ENCODE measurements at places on chromosomes 16 and 17.

GRCh38 chr17:8825802-8826201 lies 26.6 kb upstream of the MFSD6L start:
- DNase-seq: no peak

DNA sequence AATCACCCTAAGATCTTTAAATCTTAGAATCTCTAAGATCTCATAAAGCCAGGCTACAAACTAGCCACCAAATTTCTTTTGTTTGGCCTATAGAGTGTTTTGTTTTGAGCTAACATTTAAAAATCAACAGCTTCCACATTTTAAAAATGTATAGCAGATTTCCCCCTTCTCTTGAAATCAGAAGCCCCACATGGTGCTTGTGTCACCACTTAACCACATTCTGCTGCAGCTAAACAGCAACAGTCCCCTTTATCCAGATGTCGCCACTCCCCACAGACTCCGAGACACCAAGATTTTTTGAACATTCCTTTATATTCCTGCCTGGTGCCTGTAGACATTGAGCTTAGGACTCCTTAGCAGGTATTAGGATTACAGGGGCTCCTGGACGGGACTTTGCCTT lies 16.0 kb downstream of the GUCY2D start:
- no peak for DNase-seq

DNA sequence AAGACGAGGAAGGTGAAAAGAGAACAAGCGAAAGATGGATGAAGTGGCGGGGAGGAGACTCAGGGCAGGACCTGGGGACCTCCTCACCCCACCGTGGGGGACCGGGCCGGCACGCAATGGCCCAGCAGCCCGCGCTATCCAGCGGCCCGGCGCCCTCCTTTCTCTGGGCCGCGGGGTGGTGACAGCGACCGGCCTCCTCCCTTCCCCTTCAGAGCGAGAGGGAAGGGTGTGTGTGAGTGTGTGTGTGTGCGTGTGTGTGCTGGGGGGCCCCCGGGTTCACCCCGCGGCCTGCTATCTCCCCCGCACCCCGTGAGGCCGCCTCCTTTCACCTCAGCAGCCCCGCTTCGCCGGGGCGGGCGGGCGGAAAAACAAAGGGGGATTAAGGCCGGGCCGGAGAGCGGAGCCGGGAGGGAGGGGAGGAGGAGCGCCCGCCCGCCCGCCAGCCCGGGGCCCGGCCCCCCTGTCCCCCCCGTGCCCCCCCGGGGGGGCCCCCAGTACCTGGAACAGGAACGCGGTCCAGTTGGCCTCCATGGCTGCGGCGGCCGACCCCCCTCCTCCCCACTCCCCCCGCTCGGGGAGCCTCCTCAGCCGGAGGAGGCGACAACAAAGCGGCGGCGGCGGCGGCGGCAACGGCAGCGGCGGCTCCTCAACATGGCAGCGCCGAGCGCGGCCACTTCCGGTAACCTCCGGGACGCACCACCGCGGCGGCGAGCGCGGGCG lies at the start of gene VEZF1:
Gene VEZF1, minus strand, starts transcription at position 674 of the 720 bp plus-strand sequence. Its CDS starts 143 bp downstream, at position 531.
- DNase-seq: peak; percentile 57

DNA sequence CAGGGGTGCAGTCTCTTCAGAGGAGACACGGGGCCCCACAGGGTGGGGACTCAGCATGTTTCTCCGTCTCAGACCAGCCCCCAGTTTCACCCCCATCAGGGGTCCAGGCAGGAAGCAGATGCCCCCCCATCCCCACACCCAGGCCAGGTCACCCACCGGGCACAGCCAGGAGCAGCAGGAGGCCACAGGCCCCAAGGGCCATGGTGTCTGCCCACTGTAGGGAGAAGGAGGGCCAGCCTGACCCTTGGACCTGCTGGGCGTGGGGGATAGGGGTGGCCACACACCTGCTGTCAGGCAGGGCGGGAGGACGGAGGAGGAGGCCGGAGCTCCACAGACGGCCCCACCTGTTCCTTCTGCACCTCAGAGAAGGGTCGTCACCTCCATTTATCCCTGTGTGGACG lies at the start of gene TPSG1:
Gene TPSG1, minus strand, starts transcription at position 218 of the 401 bp plus-strand sequence. Its CDS starts 16 bp downstream, at position 202.
- no peak for DNase-seq

DNA sequence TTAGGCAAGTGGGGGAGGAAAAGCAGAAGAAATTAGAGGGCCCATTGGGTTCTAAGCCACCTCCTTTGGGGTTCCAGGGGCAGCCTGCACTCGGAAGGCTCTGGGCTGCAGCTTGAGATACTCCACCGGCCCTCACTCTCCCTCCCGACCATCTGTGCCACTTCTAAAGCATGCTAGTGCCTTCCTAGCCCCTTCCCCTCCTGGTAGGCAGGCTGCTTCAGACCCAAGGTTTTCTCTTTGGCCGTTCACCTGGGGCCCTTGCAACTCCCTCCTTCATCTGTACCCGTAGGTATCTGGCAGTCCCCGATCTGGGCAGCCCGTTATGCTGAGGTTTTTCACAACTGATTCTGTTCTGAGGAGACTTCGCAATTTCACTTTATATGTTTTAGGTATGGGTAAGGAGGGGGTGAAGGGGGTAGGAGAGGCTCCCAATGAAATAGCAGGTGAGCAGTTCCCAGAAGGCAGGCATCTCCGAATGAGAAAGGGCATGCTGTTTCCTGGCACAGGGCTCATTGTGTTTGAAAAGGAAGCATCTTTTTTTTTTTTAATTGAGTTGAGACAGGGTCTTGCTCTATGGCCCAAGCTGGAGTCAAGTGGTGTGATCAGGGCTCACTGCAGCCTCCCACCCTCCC lies 98.7 kb downstream of the RAB11FIP4 start:
- DNase-seq: no peak

GRCh38 chr17:28030386-28030785 lies 12.1 kb upstream of the NLK start:
- DNase-seq: no peak

- no peak for DNase-seq
Observed at GRCh38 chr17:68248199-68248825, 469 bp downstream of the AMZ2 start.

- DNase-seq: no peak
Observed at GRCh38 chr17:15909481-15909991, 35.4 kb upstream of the ADORA2B start.

- DNase-seq: no peak
Observed at GRCh38 chr17:41553176-41553575, 18.7 kb downstream of the KRT9 start.

DNA sequence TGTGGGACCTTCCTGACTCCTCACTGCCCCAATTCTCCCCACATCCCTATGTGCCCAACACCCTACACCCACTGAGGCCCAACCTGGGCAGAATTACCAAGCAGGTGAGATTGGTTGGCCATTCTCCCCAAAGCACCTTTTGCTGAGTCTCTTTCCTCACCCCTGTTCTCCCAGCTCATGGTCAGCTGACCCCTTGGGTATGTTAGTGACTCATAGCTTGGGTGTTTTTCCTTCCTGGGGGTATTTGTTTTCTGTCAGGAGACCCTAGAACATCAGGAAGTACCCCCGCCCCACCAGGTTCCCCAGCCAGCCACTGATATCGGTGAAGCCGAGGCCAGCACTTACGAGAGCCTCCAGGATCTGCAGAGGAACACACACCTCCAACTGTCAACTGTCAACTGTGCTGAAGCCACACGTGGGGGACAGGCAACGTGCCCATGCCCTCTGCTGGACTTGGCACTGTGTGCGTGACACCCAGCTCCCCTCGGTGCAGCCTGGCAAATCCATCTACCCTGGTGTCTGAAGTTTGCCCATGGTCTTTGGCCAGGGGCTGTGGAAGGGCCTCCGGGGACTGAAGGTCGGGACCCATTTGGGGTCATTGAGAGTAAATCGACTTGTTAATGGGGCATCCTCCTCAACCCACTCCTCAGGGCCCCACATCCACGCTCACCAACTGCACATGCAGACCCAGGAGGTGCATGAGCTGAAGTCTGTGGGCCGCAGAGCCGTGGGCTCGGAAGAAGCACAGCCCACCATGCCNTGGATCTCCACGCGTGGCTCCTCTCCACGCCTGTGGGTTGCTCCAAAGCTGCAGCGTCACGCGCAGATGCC lies 53.1 kb downstream of the METRNL start:
- DNase-seq: no peak

GRCh38 chr17:3782751-3783150 lies 18.2 kb downstream of the ITGAE start:
- no peak for DNase-seq

- no peak for DNase-seq
Observed at GRCh38 chr17:73061161-73061560, 31.3 kb downstream of the SLC39A11 start.

DNA sequence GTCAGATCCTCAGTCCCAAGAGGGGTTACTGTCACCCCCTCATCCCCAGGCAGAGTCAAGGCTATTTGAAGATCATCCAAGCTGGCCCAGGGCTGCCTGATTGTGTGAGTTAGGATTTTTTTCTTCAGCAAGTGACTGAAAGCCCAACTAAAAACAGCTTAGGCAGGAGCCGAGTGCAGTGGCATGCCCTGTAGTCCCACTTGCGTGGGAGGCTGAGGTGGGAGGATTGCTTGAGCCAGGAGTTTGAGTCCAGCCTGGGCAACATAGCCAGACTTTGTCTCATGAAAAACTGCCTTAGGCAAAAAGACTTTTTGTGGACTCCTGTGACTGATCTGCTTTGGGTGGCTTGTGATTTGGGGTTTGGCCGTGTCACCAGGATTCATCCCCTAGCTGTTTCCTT lies 19.9 kb downstream of the PGS1 start:
- DNase-seq: no peak

DNA sequence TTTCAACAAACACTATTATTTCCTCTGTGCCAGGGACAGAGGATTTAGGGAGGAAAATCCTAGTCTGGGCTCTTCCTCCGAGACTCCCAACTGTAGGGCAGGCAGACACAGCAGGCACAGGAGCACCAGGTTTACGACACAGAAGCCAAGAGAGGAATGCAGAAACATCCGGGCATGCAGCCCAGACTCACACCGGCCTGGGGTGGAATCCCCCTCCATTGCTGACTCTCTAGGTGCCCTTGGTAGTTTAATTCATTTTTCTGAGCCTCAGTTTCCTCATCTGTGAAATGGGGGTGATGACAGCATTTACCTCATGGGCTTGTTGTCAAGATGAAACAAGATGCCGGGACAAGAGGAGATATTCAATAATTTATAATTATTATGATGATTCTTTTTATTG lies 14.9 kb downstream of the CA4 start:
- DNase-seq: no peak

DNA sequence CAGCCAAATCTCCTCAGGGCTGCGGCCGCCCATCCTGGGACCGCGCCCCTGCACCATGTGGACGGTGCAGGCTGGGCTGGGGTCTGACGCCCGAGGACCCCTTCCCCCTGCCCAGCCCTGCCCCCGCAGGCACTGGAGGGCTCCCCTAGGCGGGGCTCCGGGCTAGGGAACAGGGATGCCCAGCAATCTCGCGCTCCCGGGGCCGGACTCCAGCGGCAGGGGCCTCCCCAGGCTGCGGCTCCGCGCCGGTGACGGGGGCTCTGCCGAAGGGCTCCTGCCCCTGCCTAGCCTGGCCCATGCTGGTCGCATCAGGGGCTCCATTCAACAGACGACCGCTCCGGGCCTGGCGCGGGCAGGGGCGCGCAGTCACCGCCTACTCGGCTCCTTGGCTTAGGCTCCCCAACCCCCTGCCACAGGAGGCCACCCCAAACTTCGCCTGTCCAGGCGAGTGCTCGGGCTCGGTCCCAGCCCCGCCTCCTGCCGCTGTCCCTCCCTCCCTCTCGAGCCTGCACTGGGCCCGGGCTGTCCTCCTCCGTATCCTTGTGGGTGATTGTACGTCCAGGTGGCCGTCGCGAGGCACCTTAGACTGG lies 27.4 kb upstream of the ADORA2B start:
- no peak for DNase-seq

- no peak for DNase-seq
Observed at GRCh38 chr16:28473714-28474265, 1.7 kb upstream of the NPIPB7 start.

DNA sequence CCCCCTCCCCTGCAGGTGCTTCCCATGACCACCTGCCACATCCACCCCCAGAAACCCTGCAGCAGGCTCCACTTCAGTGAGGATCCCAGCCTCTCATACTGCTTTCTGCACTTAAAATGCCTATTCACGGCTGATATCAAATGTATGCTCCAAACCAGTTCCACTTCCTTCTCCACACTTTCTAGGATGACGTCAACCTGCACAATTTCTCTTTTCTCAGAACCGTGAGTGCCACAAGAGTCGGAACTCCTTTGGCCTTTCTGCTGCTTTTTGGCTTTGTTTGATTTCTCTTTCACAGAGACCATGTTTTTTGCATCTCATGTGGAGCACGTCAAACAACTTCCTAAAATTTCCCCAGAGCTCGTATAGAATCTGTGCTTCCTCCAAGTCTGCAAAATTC lies 378.8 kb upstream of the TNRC6C start:
- no peak for DNase-seq

- no peak for DNase-seq
Observed at GRCh38 chr17:32161506-32162365, 19.4 kb downstream of the RHOT1 start.

DNA sequence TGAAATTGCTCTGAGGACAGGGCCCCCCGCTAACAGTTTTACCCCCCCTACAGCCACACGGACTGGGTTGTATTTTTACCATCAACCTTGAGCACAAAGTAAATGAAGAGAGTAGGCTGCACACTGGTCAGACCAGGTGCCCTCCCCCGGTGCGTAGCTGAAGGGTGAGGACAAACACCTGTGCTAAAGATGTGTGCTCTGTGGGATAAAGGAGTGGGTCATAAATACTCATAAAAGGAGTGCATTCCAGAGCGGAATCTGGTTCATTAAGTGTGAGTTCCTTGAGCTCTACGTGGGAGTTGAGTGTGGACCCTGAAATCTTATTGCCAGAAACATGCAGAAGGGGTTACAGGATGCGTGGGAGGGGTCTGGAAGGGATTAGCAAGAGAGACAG lies 217.0 kb downstream of the CCDC182 start:
- no peak for DNase-seq

DNA sequence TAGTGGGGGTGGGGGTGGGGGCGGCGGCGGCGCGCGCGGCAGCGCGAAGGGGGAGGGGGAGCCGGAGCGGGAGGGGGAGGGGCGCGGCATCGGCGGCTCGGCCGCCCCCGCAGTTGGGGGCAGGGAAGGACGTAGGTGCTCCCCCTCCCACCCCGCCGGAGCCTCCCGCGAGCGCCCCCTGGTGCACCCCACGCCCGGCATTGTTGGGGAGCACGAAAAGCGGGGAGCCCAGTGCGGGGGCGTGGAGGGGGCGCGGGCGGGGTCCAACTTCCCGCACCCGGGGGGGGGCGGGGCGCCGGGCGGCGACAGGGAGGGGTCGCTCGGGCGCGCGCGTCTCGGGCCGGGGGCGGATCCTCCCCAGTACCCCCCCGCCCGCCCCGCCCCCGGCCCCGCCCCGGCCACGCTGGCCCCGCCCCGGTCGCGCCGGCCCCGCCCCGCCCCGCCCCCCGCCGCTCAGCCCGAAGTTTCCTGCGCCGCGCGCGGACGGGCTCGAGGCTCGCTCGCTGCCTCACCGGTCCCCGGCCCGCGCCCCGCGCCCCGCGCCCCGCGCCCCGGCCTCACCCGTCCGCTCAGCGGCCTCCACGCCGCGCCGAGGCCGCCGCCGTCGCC lies at the start of gene CACNA1H:
Gene CACNA1H, plus strand, starts transcription at position 456 of the 609 bp plus-strand sequence. CDS start 632 bp downstream, outside the sequence.
- peak; percentile 17 for DNase-seq
